Retina (tissue), 1 donor: ENCODE measurements at places on chromosomes 3 and 15.

DNA sequence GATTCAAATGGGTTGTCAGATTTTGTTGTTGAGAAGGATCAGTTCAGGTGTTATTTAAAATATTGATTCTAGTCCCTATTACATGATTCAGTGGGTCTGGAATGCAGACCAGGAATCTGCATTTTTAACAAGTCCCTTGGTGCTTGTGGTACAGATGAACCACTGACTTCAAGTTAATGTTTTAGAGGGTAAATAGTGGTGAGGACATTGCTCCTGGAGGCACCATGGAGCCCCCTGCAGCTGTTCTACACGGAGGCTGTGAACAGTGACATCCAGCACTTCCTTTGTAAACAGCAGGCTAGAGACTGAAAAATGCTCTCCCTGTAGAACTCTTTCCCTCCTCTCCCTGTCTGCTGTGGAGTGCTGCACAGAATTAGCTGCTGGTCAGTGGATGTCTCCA lies 4.8 kb upstream of the FSIP1 start:
- no peak for DNase-seq

DNA sequence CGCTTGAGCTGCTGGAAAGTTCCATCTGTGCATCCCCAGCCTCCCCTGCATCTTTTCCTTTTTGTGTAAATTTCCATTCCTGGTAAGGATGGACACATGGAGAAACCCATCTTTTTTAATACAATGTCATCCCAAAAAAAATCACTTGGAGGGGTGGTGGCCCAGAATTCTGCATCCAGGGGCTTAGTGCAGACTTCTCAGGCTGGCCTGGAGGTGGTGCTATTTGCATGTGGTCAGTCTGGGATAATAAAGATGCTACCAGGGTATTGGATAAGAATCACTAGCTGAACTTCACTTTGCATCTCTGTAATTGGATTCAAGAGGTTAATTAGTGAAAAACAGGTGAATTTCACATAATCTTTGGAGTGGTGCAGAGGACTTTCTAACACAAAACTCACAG lies 1.8 kb upstream of the ZSCAN2 start:
- DNase-seq, result peak; percentile 47

- DNase-seq, result no peak
Observed at GRCh38 chr3:45186871-45187270, 39.2 kb downstream of the TMEM158 start.

DNA sequence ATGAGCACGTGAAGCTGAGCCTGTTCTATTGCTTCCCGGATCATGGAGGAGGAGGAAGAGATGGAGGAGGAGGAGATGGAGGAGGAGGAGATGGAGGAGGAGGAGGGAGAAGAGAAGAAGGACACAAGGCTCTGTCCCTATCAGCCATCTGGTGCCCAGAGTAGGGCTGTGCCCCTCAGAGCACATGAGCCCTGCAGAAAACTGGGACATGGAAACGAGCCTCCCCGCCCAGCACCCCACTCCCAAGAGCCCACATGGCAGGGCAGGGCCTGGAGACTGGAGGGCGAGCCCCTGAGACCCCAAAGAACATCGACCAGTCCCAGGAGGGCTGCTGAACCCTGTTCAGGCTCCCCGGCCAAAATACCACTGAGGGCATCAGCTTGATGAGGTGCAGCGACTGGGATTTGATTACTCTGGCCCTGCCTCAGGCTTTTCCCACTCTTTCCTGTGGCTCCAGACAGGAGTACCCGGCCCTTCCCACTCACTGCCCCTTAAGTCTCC lies 285.6 kb downstream of the UACA start:
- DNase-seq, result no peak

GRCh38 chr15:39135989-39136388 lies 444.9 kb upstream of the THBS1 start:
- DNase-seq, result no peak

DNA sequence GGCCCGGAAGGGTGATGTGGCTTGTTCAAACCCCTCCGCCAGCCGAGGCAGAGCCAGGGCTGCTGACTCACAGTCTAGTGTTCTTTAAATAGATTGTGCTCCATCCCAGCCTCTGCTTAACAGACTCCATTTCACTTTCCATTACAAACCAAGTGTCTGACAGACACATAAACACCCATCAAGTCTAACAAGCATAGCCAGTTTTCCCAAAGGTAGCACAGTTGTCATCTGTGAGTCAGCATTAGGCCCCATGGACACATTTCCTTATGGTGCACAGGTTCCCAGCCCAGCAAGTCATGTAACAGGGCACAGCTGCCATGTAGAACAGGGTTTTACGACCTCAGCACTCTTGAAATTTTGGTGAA lies 109.9 kb upstream of the RAP2B start:
- DNase-seq, result no peak
